ENCODE measurements at places on chromosomes 3 and 15.

DNA sequence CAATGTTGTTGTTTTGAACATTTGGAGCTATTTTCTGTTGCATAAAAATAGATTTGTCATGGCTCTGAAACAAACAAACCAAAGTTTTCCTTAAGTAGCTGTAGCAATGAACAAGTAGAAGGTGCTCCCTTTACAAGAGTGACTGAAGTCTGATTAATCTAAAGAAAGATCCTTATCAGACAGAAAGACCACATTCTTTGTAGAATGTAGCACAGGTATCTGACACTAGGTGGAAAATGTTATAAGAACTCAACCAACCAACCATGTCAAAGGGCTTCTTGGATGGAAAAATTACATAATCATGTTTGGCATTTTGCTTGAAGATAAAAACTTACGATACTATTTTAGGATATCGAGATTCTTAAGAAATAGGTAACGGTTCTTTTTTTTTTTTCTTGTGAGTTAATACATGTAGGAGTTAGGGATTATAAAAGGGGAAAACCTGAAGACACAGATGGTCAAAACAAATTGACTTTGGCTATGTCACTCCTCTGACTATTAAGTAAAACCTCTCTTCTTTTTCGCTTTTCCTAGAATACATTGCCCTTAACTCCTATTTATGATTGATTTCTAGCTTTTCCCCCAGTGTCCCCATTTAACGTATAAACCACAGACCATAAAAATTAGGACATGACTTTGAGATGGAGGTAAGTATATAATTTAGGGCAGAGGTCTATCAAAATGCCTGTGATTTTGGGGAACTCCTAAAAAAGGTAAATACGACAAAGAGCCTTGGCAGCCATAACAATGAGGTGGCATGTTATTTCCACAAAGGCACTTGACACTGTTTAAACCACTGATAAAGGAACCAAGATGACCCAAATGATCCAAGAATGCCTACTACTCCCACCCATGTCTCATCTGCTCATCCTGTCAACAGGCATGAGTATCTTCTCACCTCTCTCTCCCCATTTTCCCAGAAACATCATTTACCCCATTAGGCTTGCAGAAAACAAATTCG is 72.0 kb downstream of the CCR4 start:
- no peak for DNase-seq

DNA sequence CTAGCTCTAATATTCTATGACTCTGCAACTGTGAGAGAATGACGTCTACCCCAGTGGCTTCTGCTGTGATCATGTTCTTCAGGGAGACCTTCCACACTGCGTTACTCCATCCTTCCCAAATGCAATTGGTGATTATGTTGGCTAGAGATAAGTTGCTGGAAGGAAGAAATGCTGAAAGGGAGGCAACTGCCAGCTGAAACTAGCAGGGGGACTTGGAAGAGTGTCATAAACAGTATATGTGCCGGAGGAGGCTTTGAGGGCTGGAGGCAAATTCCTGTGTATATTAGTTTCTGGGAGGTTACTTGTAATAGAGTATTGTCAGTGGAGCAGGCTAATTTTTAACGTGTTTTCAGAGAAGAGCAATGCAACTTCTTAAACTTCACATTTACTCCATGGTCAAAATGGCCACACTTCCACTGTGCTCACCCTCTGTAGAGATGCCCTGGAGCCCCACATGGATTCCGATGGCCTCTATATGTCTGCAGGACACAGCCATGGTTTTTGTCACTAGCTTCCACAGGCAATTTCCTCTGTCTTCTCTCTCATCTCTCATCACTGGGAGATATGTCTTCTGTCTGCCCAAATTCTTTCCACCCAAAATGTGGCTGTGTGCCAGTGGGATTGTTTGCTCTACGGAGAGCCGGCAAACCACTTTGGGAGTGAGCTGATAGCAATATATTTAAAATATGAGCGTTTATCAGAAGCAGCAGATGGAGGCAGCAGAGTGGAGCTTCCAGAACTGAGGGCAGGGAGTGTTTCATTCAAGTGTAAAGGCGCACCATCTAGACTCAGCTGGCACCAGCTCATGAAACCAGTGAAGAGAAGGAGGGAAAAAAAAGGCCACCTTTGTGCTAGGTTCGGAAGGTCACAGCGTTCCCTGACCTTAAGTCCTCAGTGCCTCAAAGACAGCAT is 13.3 kb upstream of the CD47 start:
- no peak for DNase-seq

GRCh38 chr3:190121061-190121377 is 322 bp upstream of the P3H2 start:
- DNase-seq, result no peak

DNA sequence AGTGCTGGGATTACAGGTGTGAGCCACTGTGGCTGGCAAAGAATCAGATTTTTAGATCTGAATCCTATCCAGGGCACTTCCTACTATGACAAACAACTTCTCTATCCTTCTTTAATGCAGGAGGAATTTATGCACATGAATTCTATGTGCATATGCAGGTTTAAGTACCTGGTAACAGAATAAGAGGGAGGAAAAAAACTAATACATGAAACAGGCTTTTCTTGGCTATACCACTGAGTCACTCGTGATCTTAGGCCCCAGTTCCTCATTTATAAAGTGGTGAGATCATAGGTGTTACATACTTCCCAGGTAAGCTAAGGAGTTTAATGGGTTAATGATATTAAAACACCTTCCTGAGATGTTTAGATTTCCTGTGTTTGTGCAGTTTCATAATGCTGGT is 108.2 kb downstream of the TP63 start:
- DNase-seq, result no peak

GRCh38 chr3:64463981-64464380 is 223.8 kb downstream of the ADAMTS9 start:
- no peak for DNase-seq

DNA sequence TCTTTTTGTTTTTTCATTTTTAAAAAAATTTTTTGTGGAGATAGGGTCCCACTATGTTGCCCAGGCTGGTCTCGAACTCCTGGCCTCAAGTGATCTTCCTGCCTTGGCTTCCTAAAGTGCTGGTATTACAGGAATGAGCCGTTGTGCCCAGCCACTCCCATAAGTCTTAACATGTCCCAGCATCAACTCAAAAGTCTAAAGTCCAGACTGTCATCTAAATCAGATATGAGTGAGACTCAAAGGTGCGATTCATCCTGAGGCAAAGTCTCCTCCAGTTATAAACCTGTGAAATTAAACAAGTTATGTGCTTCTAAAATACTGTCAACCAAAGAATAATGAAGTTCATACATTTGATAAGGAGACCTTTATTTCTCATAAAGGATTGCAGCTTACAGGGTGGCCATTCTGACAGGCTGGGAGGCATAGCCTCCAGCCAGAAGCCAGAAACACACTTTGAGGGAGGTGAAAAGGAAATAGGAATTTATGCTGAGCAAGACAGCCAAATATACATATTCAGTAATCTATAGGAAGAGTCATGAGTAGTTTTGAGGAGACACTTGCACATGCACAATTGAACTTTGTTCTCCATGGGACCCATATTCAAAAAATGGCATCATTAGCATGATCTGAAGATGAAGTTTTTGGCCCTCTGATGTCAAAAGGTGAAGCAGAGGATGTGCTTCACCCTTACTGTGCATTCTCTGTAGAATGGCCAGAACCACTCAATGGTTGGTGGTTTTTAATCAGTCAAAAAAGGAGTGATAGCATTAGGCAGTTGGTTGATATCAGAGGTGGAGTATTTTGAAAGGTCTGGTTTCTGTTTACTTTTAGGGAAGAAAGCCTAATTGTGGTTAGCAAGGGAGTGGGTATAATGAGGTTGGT is 11.0 kb upstream of the ZNF662 start:
- DNase-seq, result no peak

GRCh38 chr3:48232734-48233133 is 8.2 kb upstream of the ZNF589 start:
- peak; percentile 32 for DNase-seq

GRCh38 chr3:154188846-154189245 is 67.7 kb downstream of the ARHGEF26 start:
- DNase-seq, result no peak

DNA sequence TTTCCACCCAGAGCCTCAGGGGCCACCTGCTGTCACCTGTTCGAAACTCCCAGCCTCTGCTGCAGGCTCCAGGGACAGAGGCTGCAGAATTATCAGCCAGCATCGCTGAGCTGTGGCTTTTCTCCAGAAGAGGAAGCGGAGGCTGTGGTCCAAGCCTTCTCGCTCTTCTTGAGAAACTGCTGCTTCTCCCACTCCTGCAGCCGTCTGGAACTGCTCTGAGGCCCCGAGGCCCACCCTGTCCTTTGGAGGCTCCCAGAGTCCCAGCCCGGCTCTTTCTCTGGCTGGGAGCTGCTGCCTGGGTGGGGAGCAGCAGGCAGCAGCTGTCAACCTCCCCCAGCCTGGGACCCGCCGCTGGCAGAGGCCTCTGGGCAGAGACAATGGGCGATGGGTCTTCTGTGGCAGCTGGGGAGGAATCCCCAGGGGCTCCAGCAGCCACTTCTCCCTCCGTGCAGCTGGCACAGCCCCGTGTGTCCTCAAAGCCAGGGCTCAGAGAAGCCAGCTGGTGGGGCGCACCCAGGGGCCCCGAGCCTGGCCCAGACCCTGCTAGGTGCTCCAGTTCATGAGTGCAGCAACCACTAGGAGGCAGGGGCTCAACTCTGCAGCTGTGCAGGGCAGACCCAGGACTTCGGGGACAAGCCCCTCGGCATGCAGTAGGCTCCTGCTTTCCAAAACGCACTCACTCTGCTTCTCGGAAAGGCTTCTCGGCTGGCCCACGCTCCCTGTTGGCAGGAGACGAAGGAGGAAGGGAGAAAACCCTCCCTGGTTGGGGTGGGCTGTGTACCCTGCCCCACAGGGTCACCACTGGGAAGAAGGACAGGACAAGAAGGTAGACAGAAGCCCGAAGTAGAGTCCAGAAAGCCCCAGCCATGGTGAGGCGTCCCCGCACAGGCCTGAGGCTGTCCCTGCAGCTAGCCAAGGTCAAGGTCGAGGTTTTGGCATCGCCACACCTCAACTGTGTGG is 49.9 kb upstream of the FURIN start:
- no peak for DNase-seq

DNA sequence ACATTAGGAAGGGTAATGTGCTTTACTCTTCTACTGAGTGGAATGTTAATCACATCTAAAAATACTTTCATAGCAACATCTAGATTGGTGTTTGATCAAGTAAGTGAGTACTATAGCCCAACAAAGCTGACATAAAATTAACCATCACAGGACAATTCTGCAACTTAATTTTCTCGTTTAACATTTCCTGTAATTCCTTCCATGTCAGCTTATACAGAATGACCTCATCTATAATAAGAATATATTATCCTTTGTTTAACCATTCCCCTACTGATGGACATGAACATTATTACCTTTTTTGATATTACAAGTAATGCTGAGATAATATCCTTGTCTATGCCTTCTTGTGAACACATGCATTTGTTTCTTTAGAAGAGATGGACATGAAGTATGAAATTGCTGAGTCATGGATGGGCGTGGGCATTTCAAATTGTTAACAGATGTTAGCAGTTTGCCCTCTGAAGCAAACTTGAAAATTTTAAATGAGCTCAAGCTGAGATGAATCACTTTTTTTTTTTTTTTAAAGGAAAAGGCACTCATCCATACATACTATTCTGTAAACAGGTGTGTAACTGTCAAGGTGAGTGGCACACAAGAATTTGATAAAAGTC is 85.1 kb downstream of the OXNAD1 start:
- no peak for DNase-seq

GRCh38 chr3:188947401-188948280 is 224.1 kb upstream of the TPRG1 start:
- DNase-seq, result peak; percentile 65

DNA sequence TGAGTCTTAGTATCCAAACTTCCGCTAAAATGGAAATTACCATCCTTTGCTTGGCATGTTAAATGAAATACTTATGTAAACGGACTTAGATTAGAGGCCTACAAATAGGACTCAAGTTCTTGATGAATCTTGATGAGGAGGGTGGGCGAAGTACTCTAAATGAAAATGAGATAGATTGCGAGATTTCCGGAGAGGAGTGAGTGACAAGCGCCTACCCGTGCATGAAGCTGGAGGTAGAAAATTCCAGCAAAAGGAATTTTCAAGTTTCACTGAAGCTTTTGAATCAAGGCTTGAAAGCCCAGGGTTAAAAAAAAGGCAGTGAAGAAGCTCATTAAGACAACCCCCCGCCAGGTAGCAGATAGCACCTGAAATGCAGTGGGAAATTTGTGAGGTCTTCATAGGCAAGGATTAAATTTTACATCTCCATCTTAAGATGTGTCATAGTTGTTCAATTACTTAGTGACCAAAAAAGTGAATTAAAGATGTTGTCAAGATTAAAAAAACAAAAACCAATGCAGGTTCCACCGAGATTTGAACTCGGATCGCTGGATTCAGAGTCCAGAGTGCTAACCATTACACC is 655 bp upstream of the RAB11A start:
- DNase-seq, result no peak

DNA sequence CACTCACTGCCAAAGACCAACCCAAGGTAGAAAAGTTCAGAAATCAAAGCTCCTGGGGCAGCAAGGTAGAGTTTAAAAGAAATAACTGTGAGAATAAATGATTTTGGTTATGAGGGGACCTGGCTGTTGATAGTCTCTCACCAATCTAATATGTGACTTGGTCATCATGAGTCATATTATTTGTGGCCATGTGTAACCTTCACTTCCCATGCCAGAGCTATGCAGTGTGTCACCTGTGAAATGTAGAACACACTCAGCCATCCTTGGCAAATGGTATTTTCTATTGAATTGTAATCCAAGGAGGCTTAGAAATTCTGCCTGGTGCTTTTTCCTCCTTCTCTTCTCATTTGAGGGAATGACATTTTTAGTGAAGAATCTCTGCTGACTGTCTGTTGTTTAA is 184.2 kb upstream of the STAC start:
- peak; percentile 60 for DNase-seq

DNA sequence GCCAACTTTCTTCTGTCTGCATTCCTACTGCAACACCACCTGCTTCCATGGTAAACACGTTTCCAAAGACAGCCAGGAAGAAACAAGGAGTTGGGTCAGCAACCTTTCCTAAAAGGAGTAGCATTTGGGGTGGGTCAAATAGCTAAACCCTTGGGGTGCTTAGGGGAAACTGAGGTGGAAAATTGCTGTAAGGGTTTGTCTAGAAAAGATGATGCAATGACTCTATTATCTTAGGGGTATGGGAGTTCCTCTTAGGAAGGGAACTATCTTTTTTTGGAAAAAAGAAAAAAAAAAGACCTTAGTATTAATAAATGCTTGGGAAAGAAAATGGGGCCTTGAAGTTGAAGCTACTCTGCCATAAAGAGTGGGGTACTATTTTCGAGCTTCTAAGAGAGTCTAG is 86.1 kb upstream of the POMGNT2 start:
- DNase-seq, result no peak

- DNase-seq, result no peak
Observed at GRCh38 chr3:24846286-24846860, 351.7 kb upstream of the THRB start.

GRCh38 chr3:195557322-195557721 is 14.2 kb upstream of the PPP1R2 start:
- no peak for DNase-seq

- no peak for DNase-seq
Observed at GRCh38 chr3:61796088-61796680, 234.8 kb downstream of the PTPRG start.

GRCh38 chr3:160921020-160921635 is 165.1 kb downstream of the PPM1L start:
- peak; percentile 23 for DNase-seq

GRCh38 chr3:138135833-138136194 is 3.6 kb upstream of the A4GNT start:
- no peak for DNase-seq

GRCh38 chr3:52983336-52983807 is 62.5 kb downstream of the SFMBT1 start:
- no peak for DNase-seq
